CD8-positive, alpha-beta memory T cell (primary cell): ENCODE measurements at places on chromosomes 1 and 21. TPM values are rescaled to one million over a fixed set of nuclear protein-coding genes. Genes with fewer than 3 reads are reported as not detected.
A peak's percentile ranks its signal among the peaks of the same experiment; 100 is the strongest.

Gene PTCH2
- total RNA-seq: 1.7 TPM

Gene BCL2L15
- 1.9 TPM for total RNA-seq

Gene UBXN10
- total RNA-seq: 0.50 TPM

Gene RHBDL2
- total RNA-seq: not detected

Gene COA7
- 41.2 TPM for total RNA-seq

Gene NUP210L
- total RNA-seq: not detected

Gene KISS1
- total RNA-seq: not detected

Gene CFHR5
- not detected for total RNA-seq

DNA sequence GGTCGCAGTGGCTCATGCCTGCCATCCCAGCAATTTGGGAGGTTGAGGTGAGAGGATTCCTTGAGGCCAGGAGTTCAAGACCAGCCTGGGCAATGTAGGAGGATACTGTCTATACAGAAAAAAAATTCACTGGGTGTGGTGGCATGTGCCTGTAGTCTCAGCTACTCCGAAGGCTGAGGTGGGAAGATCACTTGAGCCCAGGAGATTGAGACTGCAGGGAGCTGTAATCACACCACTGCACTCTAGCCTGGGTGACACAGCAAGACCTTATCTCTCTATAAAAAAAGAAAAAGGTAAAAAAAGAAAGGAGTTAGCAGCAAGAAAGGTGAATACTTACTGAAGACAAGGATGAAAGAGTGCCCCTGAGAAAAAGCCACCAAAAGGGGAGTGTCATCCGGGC lies 23.7 kb upstream of the BCL10 start:
- H3K27me3 ChIP-seq: peaks cover 6% of the 10 kb centered on the region
- H3K4me1 ChIP-seq: peaks cover 19% of the 10 kb centered on the region
- H3K36me3 ChIP-seq: no peaks in the 10 kb centered on the region
- no peak for DNase-seq
- H3K4me3 ChIP-seq: no peak overlapping the region

DNA sequence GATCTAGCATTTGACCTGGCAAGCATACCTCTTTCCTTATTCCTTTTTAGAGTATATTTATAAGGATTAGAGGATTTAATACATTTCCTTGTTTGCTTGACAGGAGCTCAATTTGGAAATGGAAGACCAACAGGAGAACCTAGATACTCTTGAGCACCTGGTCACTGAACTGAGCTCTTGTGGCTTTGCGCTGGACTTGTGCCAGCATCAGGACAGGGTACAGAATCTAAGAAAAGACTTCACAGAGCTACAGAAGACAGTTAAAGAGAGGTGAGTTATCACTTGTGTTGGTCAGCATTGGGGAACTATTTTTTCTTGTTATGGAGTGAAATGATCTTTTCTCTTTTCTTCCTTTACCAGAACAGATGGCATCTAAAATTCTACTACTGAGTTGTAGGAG lies 123.4 kb upstream of the BMP8A start:
- H3K4me1 ChIP-seq: no peaks in the 10 kb centered on the region
- no peak overlapping the region for H3K27ac ChIP-seq
- no peaks in the 10 kb centered on the region for H3K27me3 ChIP-seq
- H3K4me3 ChIP-seq: no peak overlapping the region
- peaks cover 44% of the 10 kb centered on the region for H3K36me3 ChIP-seq

DNA sequence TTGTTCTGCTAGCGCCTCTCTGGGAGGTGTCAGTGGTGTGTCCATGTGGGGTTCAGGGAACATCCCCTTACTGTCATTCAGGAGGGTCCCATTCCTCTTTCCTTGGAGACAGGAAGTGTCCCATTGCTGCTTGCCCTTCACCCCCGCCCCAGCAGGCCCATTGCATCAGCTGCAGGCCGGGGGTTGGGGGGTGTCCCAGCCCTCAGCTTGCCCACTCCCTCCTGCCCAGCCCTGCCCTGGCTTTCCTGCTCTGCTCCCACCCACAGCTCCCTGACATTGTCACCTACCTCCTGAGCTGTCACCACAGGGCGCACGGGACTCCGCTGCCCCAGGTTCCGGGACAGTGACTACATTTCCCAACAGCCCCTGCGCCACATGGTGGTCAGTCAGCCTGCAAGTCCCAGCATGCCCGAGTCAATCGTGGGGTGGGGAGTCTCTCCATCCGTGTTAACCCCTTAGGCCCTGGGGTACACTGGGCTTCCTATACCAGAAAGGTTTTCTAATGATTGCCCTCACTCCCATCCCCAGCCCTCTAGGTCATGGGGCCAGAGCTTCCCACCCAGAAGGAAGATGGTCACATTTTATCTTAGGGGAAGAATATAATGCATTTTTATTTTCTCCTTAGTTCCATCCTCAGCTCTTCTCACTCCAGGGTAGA lies at the start of gene INPP5B:
INPP5B (minus strand) TSS at position 351 of the 658 bp plus-strand sequence. CDS start 745 bp downstream, outside the sequence.
- DNase-seq: peak; percentile 68
- no peaks in the 10 kb centered on the region for H3K27me3 ChIP-seq

- H3K27me3 ChIP-seq: no peaks in the 10 kb centered on the region
- no peaks in the 10 kb centered on the region for H3K36me3 ChIP-seq
- no peak for DNase-seq
- peaks cover 14% of the 10 kb centered on the region for H3K4me1 ChIP-seq
Measured at GRCh38 chr1:17056551-17056950, 2.7 kb upstream of the SDHB start.

DNA sequence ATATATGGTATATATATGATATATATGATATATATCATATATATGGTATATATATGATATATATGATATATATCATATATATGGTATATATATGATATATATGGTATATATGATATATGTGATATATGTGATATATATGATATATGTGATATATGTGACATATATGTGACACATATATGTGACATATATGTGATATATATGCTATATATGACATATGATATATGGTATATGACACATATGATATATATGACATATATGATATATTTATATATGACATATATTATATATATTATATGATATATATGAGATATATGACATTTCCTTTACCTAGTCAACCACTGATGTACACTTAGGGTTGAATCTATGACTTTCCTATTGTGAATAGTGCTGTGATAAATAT lies 36.1 kb upstream of the EEIG2 start:
- DNase-seq: no peak
- H3K27me3 ChIP-seq: no peaks in the 10 kb centered on the region
- no peak overlapping the region for H3K27ac ChIP-seq
- no peaks in the 10 kb centered on the region for H3K36me3 ChIP-seq

- H3K4me3 ChIP-seq: no peak overlapping the region
- DNase-seq: no peak
- H3K4me1 ChIP-seq: peaks cover 4% of the 10 kb centered on the region
- H3K27ac ChIP-seq: no peak overlapping the region
- no peaks in the 10 kb centered on the region for H3K36me3 ChIP-seq
- H3K27me3 ChIP-seq: peaks cover 27% of the 10 kb centered on the region
Measured at GRCh38 chr1:205568135-205568468, 63.6 kb downstream of the CDK18 start.

DNA sequence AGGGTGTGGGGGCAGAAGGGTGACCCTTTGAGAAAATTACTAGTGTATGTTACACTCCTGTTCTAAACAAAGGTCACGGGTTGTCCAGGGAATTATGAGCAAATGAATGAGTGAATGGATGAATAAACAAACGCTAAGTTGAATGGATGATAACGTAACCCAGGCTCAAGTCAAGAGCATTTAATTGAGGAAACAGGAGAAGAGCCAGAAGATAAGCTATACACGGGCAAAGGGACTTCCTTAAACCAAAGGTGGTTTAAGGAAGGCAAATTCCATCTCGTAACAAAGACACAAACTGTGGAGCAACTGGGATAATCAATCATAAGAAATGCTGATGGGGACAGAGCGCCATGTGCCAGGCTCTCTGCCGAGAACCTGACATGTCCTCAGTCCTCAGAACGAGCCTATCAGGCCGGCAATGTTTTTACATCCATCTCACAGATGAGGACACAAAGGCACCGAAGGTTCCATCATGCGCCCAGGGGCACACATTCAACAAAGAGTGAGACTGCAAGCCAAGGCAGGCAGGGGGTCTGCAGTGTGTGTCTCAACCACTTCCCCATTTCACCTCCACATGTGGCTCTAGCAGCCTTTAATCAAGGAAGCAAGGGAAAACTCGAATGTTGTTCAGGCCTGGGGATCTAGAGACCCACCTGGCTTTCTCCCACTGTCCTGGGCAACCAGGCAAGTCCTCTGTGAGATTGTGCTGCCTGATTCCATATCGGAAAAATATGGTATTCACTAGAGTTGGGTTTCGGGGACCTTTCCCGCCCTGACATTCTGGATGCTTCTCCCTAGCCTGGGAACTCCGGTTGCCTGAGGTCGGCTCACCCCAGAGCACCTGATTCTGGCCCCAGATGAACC lies 126.8 kb upstream of the EDN2 start:
- no peaks in the 10 kb centered on the region for H3K36me3 ChIP-seq
- no peaks in the 10 kb centered on the region for H3K27me3 ChIP-seq
- H3K27ac ChIP-seq: no peak overlapping the region
- no peak for DNase-seq

DNA sequence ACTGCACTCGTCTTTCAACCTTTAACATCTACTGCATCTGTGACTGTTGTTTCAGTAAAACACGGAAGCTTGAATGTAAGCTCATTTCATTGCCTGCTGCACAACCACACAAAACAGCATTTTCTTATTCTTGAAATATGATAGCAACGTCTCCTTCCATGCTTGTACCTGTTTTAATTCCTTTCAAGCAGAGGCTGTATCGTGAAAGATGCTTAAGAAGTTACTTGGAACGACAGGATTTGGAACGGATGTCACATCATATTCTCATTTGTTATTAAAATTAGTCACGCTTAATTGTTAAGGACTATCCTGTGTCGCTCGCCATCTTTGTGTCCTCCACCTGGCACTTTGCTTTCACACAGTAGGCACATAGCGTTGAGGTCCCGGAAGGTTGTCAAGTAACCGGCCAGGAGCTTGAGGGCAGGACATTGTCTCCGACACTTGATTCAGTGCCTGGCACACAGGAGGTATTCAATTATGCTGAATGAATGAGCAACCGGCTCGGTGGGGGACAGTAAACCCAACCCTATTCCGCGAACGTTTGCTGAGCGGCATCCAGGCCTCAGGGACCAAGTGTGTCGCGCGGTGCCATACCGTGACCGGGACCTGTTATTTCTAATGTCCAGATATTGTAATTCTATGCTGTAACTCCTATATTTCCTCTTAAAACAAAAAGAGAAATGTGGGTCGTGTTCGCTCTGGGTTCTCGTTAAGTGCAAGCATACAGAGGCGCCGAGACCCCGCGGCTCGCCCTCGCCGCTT lies 499 bp upstream of the SH3GLB1 start:
- peak; percentile 17 for DNase-seq
- H3K27ac ChIP-seq: peak overlapping the region; percentile 90
- no peaks in the 10 kb centered on the region for H3K36me3 ChIP-seq
- H3K27me3 ChIP-seq: no peaks in the 10 kb centered on the region

GRCh38 chr1:187680823-187681222 lies 852.1 kb downstream of the PLA2G4A start:
- no peaks in the 10 kb centered on the region for H3K27me3 ChIP-seq
- H3K27ac ChIP-seq: no peak overlapping the region
- no peak overlapping the region for H3K4me3 ChIP-seq
- DNase-seq: no peak
- H3K36me3 ChIP-seq: no peaks in the 10 kb centered on the region

- no peak overlapping the region for H3K4me3 ChIP-seq
- H3K27me3 ChIP-seq: no peaks in the 10 kb centered on the region
- H3K27ac ChIP-seq: no peak overlapping the region
- no peaks in the 10 kb centered on the region for H3K36me3 ChIP-seq
- DNase-seq: no peak
Measured at GRCh38 chr1:76939050-76939816, 72.0 kb downstream of the ST6GALNAC5 start.

- H3K27me3 ChIP-seq: no peaks in the 10 kb centered on the region
- no peak overlapping the region for H3K27ac ChIP-seq
- DNase-seq: no peak
- H3K4me1 ChIP-seq: no peaks in the 10 kb centered on the region
- H3K4me3 ChIP-seq: no peak overlapping the region
- no peaks in the 10 kb centered on the region for H3K36me3 ChIP-seq
Measured at GRCh38 chr1:83098131-83098530, 900.8 kb downstream of the TTLL7 start.
